ENCODE measurements at places on chromosomes 2 and 18.

DNA sequence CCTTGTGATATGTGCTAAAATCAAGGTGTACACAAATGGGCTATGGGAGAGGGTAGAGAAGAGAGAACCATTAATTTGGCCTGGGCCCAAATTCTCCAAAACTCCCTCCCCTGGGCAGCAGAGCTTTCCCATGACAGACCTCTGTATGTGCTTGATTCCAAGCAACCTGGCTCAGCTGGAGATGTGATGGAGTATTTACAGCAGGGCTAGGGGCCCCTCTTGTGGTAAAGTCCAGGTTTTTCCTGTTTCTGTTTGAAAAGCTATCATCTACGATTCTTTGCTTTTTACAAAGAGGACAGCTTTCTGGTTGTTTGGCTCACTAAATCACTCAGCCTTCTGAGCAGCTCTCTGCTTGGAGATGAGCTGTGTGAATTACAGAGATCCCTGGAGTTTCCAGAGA lies 40.3 kb downstream of the KCNS3 start:
- DNase-seq: no peak

DNA sequence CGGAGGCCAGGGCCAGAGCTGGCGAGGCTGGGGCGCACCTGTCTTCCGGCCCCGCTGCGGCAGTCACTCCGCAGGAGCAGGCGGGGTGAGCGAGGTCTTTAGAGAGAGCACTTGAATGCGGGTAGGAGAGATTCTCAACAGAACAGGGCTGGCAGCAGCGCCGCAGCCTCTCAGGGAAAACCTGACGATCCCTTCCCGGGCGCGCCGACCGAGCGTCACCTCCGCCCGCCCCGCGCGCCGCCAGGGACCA lies 526 bp downstream of the PRKRA start:
- DNase-seq: peak; percentile 79

DNA sequence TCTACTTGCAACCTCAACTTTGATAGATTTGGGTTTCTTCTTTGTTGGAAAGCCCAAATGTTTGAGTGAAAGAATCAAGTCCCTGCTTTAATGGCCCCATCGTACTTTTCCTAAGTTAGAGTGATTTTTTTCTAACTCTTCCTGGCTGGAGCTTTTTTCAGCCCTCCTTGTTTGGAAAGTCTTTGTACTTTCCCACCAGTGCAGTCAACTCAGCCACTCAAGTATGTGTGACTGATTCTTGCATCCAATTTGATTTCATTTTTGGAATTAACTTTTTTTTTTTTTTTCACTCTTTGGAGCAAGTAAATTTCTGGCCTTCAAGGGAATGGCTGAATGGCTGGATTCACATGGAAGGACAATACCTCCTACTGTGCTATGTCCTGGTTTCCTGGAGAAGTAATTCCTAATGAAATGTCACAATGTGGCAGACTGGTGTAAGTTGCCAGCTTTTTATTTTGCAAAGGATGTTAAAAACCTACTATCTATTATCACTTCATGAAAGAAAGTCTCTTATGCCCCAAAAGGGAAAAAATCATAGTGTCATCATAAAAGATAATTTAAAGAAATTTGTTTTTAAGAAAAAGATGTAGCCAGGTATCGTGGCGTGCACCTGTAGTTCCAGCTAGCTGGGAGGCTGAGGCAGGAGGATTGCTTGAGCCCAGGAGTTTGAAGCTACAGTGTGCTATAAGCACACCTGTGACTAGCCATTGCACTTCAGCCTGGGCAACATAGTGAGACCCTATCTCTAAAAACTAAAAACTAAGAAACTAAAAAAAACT lies 76.0 kb upstream of the ZFP36L2 start:
- no peak for DNase-seq

GRCh38 chr2:112321375-112322320 lies 46.3 kb downstream of the ZC3H6 start:
- DNase-seq: no peak

DNA sequence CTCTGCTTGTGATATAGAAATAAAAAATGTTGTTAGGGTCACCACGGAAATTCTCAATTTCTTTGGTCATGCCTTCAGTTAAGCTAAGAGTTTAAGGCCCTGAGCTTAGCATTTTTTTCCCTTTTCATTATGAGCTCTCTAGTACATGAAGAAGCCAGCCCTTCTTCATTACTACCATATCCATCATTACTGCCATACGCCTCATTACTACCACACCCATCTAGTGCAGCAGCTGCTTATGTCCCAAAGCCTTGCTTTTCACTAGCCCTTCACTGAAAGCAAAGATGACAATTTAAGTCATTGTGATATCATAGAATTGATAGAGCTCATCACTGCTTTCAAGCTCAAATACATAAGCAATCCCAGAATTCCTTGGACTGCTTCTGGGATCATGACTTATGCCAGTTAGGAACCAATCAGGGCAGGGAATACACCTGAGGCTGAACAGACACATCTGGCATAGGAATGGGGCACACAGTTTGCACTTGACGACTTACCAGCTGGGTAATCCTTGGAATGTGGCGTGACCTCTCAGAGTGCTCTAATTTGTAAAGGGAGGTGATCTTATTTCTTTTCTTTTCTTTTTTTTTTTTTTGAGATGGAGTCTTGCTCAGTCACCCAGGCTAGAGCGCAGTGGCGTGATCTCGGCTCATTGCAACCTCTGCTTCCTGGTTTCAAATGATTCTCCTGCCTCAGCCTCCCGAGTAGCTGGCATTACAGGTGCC lies 40.3 kb downstream of the SOWAHC start:
- DNase-seq: no peak

Data from activated CD8-positive, alpha-beta T cell treated with anti-CD3 and anti-CD28 coated beads, Interleukin-2, amount 10 ng/mL, durations not matched to agents 7 days and 5 days (primary cell).